ENCODE measurements at places on chromosomes 12 and 14. TPM values are rescaled to one million over a fixed set of nuclear protein-coding genes. Genes with fewer than 3 reads are reported as not detected.

- DNase-seq, result no peak
Measured at GRCh38 chr14:77108753-77109152, 10.7 kb downstream of the CIPC start.

DNA sequence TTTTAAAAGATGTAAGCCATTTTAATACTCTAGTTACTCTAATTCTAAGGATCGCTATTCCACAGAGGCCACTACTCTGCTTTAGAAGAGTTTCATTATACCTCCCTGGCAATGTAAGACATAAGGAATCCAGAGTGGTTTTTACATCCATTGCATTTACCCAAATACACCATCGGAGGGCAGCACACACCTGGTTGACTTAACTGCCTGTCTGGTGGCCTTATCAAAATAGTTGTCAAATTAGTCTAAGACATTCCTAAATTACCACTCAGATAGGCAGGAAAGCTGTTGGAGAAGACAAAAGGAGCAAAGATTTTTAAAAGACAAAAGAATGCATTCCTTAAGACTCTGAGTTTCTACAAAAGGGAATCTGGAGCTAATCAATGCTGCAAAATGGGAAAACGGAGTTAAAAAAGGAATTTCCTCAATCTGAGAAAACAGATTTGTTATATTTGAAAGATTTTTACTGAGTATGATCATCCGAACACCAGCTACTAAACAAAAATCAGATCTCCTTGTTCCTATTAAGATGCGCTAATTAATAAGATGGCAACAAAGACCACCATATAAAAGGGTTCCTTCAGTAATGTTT, 33.8 kb upstream of the FGD4 start:
- DNase-seq, result peak; percentile 66

DNA sequence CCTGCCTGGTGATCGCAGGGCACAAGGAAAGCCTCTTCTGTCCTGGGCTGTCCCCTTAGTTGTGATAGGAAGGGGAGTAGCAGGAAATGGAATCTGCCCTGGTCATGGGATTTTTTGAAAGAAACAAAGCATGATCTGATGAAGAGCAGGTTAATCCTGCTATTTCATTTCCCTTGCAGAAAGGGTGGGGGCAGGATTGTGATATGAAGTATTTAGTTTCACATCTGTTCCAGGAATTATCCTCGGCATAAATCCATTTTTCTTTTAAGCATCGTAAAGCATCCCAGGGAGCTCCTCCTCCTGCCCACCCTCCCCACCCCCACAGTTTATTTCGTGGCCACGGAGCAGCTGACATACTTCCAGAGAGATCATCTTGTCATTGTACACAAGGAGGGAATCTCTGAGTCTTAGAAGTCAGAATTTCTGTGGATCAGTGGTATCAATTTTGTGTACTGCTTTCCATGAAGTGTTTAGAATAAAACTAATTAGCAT, 53.1 kb downstream of the TGFB3 start:
- no peak for DNase-seq

GRCh38 chr12:43123461-43123860, 428.5 kb downstream of the ADAMTS20 start:
- DNase-seq, result no peak

GRCh38 chr12:80015660-80016059, 80.8 kb upstream of the PPP1R12A start:
- no peak for DNase-seq

DNA sequence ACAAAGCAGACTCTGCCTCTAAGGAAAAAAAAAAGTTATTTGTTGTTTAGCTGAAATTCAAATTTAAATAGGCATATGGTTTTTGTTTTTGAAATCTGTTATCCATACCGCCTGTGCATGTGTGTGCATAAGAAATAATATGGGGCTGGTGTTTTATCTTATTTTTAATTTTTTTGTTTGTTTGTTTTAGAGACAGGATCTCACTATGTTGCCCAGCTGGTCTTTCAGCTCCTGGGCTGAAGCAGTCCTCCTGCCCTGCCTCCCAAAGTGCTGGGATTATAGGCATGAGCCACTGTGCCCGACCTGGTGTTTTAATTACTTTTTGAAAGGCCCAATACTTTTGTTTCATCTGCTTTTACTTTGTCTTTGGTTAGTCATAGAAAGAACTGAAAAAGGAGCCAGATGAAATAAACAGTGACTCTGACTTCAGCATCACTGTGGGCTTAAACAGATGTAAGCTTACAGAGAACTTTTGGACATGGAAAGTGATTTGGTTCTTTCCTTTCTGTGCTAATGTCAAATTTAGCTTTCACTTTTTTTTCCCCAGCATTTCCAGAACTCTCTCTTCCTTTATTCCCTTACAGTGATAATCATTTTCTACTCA, 37.2 kb downstream of the SUPT16H start:
- DNase-seq, result no peak

GRCh38 chr12:114588061-114588460, 95.9 kb downstream of the TBX3 start:
- no peak for DNase-seq

- no peak for DNase-seq
Measured at GRCh38 chr14:82134411-82134810, 600.8 kb upstream of the SEL1L start.

GRCh38 chr14:67508956-67509355, 20.4 kb upstream of the TMEM229B start:
- no peak for DNase-seq

GRCh38 chr12:21818627-21819026, 44.1 kb upstream of the KCNJ8 start:
- DNase-seq, result no peak

DNA sequence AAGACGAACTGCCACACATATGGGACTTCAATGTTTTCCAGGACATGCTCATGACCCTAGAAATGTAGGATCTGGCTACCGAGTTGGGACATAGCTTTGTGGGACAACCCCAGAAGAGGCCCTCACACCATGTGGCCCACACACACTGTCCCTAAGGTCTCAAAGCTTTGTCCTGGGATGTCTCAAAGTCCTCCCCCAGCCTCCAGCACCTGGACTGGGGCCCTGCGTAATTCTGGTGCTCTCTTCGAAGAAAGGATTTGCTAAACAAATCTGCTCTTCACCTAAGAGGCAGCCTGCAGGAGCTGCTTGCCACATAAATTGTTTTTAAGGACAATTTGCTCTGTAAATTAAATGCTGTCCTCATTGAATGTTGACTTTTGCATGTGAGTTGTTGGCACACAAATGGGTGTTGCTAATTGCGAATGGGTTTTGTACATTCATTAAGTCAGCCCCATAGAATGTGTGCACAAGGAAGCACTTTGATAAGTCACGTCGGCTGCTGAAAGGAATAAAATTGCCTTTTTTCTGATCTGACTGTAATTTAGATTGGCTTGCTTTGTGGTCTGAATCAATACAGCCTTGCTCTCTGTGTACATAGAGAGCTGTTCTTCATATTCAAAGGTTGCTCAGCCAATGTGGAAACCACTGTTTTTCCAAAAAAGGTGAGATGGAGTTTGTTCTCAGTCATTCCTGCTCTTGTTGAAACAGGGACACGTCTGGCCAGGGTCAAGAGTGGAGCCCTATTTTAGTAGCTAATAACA, 161.6 kb upstream of the PWP1 start:
- DNase-seq, result no peak

GRCh38 chr12:92675092-92675865, 27.5 kb upstream of the PLEKHG7 start:
- no peak for DNase-seq

- no peak for DNase-seq
Measured at GRCh38 chr12:39413836-39414771, 28.8 kb downstream of the KIF21A start.

GRCh38 chr12:107618106-107618505, 67.5 kb upstream of the PWP1 start:
- DNase-seq, result no peak

DNA sequence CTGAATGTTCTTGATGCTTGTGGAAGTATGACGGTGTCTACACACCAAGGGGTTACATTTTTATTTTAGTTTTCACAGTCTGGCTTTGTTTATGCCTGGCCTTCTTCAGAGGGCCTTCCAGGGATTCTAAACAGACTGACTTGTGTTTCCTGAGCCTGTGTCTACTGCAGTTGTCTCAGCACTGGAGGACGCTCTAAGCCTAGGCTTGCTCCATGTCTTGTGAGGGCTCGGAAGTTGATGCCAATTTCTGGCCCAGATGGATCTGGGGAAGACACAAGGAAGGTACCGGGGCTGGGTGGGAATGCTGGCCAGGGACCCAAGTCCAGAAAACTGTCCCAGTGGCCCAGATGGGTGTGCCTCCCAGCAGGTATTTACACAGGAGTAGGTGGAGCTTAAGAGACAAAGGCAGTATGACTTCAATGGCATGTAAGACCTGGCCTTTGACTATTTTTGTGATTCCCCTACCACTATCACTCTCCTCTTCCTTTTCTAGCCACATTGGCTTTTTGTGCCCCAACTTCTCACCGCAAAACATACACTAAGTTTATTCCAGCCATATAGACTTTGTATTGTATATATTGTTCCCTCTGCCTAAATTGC, 56.9 kb downstream of the GPR137C start:
- DNase-seq, result no peak

GRCh38 chr14:50014809-50015430, 101.5 kb downstream of the VCPKMT start:
- no peak for DNase-seq

DNA sequence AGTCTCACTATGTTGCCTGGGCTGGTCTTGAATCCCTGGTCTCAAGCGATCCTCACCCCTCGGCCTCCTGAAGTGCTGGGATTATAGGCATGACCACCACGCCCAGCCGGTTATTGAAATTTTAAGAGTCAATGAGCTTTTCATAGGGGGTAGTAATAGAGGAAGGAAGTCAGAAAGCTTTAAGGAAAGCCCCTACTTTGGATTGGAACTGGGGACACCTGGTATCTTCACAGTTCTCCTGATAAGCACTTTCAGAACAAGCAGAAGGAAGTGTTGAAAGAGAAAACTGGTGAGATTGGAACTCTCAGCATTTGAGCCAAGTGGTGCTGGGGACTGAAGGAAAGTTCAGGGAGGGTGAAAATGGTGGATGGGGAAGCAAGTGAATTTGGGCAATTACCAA, 5.1 kb downstream of the SLC4A8 start:
- DNase-seq, result no peak

GRCh38 chr14:76829013-76829365, 2.8 kb downstream of the LRRC74A start:
- DNase-seq, result no peak

DNA sequence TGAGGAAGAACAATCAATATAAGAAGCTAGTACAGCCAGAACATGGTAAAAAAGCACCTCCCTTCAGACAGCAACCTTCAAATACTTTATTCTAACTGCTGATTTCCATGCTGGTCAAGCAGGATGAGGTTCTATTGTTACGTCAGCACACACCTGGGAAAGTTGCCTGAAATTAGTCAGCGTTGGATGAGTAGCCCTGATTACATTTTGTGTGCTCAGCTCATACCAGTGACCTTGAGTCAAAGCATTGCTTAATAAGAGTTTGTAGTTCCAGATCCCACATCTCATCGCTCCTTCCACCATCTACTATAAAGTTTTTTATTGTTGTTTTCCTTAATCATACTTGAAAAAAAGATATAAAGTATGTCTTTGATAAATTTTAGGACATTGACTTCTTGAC, 361.5 kb downstream of the EGLN3 start:
- DNase-seq, result no peak

GRCh38 chr14:74255281-74255680, 16.0 kb downstream of the VSX2 start:
- no peak for DNase-seq

GRCh38 chr12:93256256-93256969, 121.3 kb upstream of the NUDT4 start:
- DNase-seq, result no peak

DNA sequence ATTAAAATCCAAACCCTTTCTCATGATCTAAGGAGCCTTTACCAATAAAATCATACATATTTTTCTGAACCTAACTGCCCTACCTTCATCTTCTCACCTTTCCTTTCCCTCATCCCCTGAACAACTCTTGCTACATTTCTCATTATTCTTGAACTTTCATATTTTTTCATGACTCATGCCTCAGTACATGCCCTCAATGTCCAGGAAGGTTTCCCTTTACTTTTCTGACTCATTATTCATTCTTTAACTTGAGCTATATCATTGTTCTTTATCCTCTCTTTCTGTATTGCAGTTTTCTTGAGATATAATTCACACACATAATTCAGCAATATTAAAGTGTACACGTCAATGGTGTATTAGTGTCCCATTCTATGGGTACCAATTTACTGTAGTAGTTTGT, 231.0 kb downstream of the ALG10B start:
- no peak for DNase-seq

GRCh38 chr12:82963956-82964355, 277.2 kb downstream of the TMTC2 start:
- no peak for DNase-seq

- DNase-seq, result no peak
Measured at GRCh38 chr12:8036346-8036745, 3.8 kb downstream of the FOXJ2 start.

GRCh38 chr12:87784350-87784749, 244.9 kb downstream of the C12orf50 start:
- no peak for DNase-seq

DNA sequence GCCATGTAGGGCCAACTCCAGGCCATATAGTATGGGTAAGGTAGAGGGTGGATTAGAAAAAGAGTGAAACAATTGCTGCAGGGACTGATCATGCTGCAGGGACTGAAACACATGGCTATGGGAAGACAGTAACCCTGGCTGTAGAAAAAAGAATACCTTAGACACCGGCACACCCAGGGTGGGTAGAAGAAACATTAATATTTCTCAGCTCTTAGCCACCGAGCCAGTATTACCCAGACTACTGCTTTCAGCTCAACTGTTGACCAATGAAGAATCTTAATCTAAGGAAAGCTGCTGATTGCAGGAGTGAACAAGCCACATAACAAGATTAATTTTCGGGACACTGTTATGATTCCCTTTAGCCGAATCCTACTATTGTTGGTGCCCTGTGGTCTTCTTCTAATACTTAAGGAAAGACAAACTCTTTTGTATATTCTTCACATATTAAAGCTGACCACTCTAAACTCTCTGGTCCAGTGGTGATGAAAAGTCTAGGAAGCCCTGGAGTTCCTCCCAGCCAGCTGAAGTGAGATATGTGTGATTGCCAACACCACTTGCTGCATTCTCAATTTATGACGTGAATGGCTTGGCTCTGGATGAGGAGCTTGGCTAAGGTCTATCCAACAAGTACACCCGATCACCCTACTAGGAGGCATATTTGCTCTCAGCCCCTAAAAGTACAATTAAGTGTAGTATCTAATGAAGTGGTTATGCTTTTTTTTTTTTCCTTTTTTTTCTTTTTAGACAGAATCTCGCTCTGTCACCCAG, 69.2 kb downstream of the NOVA1 start:
- DNase-seq, result no peak

Gene CLECL1
- not detected for polyA plus RNA-seq

Gene MCRS1
- 52.2 TPM for polyA plus RNA-seq

Gene NUAK1
- not detected for polyA plus RNA-seq

Gene PLCZ1
- not detected for polyA plus RNA-seq

Gene SERPINA10
- polyA plus RNA-seq, result not detected

Gene CD163
- 0.06 TPM for polyA plus RNA-seq

Gene BAZ1A
- 9.1 TPM for polyA plus RNA-seq

Gene TRHDE
- not detected for polyA plus RNA-seq

Gene KLRD1
- polyA plus RNA-seq, result 4.3 TPM

Gene P2RX7
- 3.2 TPM for polyA plus RNA-seq

Gene USP44
- polyA plus RNA-seq, result 15.8 TPM

Gene NPAS3
- polyA plus RNA-seq, result not detected

Gene PAPLN
- polyA plus RNA-seq, result 0.07 TPM

Gene SLCO1C1
- polyA plus RNA-seq, result not detected
